NCI-H1048 (cell line): ENCODE measurements at places on chromosomes 5 and 9.

DNA sequence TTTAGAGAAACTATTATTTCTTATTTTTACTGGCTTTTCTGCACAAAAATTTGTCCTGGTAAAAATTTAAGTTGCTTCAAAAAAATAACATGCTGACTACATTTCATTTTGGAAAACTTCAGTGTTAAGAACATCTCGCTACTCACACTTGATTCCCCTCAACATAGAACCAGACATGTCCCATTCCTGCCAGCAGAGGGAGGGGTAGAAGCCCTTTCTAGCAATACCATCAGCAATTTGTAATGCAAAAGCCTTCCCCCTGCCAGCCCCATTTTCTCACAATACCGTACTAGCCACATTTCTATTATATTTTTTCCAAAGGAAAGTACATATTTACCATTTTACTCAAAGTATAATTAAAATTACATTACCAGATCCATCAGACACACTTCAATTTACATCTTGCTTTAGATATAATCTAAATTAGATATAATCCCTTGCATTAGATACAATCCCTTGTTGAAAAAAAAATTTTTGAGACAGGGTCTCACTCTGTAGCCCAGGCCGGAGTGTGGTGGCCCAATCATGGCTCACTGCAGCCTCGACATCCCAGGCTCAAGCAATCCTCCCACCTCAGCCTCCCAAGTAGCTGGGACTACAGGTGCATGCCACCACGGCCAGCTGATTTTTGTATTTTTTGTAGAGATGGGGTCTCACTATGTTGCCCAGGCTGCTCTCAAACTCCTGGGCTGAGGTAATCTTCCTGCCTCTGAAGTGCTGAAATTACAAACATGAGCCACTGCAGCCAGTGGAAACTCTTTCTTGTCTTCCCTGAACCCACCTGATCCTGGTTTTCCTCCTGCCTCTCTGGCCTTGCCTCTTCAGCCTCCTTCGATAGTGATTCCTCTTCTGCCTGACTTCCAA lies 39.6 kb upstream of the IDNK start:
- no peak for DNase-seq

DNA sequence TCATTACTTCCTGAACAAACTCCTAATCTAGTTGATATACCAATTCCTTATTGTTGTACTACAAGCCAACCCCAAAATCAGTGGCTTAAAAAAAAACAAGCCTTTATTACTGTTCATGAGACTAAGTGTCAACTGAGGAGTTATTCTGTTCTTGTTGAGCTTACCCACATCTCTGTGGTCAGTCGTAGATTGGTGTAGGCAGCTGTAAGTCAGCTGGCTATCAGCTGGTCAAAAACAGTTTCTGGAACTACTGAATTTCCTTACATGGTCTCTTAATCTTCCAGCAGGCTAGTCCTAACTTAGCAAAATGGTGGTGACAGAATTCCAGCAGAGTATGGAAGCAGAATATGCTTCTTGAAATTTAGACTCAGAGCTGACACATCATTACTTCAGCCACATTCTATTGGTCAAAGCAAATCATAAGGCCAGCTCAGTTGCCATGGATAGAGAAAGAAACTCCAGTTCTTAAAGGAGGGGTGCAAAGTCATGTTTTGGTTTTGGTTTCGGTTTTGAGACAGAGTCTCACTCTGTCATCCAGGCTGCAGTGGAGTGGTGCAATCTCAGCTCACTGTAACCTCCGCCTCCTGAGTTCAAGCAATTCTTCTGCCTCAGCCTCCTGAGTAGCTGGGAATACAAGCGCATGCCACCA lies 386.1 kb upstream of the MPDZ start:
- no peak for DNase-seq

- no peak for DNase-seq
Measured at GRCh38 chr5:619444-619843, 7.3 kb downstream of the CEP72 start.

DNA sequence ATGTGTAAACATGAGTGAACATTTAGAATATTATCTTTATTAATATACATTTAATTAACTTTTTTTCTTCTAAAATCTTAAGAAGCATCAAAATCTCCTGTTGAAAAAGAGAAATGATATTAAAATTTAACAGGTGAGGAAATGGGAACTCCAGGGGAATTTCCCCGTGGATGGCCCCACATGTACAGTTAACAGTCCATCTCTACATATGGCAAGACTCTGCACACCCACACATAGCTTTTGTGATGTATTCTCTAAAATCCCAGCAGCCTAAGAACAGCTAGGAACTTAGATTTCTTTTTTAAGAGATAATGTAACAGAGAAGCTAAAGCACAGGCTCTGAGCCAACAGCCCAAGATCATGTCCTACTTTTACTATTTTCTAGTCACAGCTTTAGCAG lies 556.3 kb upstream of the RGMB start:
- no peak for DNase-seq

- DNase-seq = no peak
Measured at GRCh38 chr9:137547687-137548543, 2.3 kb downstream of the PNPLA7 start.

GRCh38 chr5:177452688-177453638 lies 6.3 kb downstream of the PRR7 start:
- no peak for DNase-seq

DNA sequence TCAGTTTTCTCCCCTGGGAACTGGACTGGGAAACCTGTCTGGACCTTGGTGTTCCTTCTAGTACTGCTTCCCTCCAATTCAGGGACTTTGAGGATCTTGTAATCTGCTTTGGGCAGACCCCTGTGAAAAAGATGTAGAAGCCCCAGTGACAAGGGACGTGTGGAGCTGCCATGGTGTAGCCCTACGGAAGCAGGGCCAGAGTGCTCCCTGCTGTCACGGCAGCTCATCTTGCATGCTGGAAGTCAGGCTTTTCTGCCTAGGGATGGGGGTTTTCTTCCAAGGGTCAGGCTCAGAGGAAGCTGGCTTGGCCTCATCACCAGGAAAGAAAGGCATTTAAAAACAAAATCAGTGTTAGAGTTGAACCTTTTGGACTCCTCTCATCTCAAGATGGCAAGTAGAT lies 86.4 kb downstream of the AMBP start:
- no peak for DNase-seq
